ENCODE measurements at places on chromosomes 12 and 14. TPM values are rescaled to one million over a fixed set of nuclear protein-coding genes. Genes with fewer than 3 reads are reported as not detected.

ESRRB gene
- 0.49 TPM for polyA plus RNA-seq

MYH6 gene
- not detected for polyA plus RNA-seq

KRT74 gene
- not detected for polyA plus RNA-seq

SERPINA9 gene
- not detected for polyA plus RNA-seq

SLC25A21 gene
- 2.6 TPM for polyA plus RNA-seq

UNC79 gene
- 0.47 TPM for polyA plus RNA-seq

DPY19L2 gene
- polyA plus RNA-seq: 33.3 TPM

SDR9C7 gene
- polyA plus RNA-seq: 0.18 TPM

GRCh38 chr12:4556735-4557530, 5.1 kb upstream of the DYRK4 start:
- no peak for DNase-seq

DNA sequence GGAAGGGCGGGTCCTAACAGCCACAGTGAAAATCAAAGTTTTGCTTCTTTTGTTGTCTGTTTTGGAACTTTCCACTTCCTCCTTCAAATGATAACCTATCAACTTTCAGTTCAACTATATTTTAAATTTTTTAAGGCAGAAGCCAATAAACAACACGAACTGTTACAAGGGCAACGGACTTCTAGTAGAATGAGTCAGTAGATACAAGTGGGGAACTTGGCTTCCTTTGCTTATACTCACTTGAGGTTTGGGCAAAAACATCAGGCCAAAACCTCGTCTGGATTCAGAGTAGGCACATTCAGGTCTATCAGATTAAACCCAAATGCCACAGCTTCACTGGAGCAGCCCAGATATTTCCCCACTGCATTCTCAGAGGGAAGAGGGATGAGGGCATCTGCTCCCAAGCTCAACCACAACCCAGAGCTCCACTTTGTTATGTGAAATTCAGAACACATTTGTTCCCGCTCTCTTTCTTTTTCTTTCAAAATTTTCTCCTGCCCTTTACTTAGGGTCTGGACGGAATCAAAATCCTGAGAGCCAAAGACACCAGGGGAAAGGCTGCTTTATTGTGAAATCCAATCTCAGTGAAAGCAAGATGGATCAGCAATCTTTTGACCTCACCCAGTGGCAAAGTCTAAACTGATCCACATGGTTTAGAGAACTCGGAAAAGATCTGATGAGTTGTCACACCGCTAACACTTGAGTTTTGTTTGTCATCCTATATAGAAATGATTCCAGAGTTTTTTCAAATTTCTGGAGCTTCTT, 152.5 kb upstream of the BTG1 start:
- no peak for DNase-seq

DNA sequence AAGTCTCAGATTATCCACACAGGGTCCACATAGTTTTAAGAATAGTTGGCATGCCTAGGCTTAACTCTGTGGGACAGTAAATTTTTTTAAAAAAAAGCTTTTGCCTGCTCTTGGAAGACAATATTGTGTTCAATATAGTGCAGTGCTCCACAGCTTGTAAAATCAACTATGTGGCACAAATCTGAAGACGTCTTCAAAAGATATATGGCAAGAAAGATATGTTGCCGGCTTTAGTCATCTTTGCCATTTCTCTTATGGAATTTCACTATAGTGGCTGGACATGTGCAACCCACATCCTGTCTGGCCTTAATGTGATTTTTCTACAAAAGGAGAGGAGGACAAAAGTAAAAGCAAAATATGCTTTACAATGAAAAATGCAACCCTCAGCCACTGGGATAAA, 90.5 kb downstream of the MGST1 start:
- DNase-seq: no peak

DNA sequence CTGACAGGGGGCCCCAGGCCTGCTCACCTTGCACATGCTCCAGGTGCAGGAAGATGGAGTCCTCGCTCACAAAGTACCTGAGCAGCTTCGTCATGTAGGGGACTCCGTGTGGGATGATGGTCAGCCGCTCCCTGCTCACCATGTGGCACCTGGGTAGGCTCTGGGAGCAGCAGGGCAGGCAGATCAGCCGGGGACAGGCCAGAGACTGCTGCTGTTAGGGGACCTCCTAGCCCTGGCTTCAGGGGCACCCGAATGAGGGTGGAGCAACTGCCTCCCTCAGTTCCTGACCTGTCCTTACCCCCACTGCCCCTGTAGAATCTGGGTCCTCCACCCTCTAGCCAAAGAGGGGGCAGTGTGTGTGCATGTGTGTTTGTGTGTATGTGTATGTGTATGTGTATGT, 11.8 kb downstream of the RPS6KL1 start:
- no peak for DNase-seq

- no peak for DNase-seq
Measured at GRCh38 chr14:65731933-65732506, 319.5 kb downstream of the FUT8 start.

GRCh38 chr12:65156366-65156841, 13.0 kb upstream of the LEMD3 start:
- DNase-seq: no peak

GRCh38 chr14:92693998-92694795, 54.2 kb downstream of the LGMN start:
- DNase-seq: no peak

DNA sequence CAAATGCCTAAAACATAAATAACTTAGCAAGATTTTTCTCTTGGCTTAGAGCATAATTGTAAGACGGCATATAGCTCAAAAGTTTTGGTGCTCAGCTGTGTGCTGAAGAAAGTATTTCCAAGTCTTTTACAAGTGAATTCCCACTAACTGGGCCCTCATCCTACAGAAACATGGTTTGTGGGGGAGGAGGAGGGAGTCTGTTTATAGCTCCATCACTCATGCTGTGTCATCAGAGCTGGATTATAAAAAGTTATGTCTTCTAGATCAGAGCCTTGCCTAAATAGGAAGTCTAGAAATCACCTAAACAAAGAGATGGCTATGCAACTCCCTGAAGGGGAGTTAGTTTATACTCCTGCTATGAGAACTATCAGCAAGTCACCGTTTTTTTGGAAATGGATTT, 65.9 kb upstream of the OTOGL start:
- no peak for DNase-seq

DNA sequence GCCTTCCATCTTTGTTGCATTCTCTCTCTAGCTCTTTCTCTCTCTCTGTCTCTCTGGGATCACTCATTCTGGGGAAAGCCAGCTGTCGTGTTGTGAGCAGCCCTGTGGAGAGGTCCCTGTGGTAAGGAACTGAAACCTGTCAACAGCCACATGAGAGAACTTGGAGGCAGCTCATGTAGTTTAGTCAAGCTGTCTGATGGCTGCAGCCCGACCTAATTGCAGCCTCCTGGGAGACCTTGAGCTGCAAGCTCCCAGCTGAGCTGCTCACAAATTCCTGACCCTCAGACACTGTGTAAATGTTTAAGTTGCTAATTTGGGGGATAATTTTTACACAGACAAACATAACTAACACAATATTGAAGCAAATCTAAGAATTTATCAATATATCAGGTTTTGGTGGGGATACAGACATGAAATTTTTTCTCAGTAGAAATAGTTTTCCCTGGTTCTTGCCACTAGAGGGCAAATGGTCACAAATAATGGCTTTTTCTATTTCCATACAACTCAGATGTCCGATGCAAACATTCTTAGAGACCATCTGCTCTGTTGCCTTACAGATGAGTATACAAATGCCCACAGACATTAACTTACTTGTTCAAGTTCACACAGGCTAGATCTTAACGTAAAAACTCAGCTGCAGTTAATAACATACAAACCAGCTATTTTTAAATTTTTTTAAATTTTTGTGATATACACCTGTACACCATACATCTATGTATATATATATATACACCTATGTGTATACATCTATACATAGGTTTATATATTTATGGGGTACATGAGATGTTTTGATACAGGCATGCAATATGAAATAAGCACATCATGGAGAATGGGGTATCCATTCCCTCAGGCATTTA, 15.5 kb upstream of the KRR1 start:
- peak; percentile 60 for DNase-seq

DNA sequence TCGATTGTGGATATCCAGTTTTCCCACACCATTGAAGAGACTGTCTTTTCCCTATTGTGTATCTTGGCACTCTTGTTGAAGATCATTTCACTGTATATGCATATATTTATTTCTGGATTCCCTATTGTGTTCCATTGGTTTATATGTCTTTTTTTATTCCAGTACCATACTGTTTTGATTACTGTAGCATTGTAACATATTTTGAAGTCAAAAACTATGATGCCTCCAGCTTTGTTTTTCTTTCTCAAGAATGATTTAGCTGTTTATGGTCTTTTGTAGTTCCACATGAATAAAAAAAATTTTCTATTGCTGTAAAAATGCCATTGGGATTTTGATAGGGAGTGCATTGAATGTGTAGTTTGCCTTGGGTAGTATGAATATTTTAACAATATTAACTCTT, 128.1 kb upstream of the SLC38A2 start:
- DNase-seq: no peak

DNA sequence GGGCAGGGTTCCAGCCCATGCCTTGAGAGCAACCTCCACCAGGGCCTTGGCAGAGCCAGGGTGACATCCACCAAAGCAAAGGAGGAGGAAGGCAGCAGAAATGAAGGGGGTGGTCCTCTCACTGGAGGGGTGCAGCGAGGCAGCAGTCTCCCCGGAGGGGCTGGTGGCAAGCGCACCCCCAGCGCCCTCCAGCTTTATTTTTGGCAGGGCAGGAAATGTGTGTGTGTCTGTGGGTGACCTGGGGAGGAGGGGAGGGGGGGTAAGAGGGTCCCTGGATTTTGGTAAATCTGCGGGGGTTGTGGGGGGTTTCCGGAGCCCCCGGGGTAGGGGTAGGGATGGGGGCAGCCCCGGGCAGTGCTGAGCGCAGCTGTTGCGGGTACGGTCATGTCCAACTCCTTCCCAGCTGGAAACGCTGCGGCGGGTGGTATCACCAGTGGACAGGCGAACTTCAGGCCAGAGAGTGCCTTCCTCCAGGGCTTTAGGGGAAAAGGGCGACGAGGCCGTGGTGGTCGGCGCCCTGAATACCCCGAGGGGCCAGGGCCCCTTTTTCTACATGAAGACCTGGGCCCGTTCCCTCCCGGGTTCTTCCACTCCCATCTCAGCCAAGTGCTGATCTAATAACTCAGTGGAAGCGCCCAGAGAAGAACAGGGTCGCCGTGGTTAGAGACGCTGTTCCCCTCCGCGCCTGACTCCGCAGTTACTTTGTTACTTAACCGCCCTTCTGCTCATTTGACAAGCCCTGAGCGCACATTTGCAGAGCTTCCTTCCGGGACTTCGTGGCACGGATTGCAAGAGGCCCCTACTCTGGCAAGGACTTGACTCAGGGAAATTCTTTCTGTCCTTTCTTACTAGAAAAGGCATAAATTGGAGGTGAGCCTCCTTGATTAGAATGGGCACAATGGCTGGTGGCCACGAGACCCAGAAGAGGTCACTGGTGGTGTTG, 55.2 kb downstream of the FOS start:
- peak; percentile 65 for DNase-seq

- no peak for DNase-seq
Measured at GRCh38 chr12:112296183-112296582, 86.0 kb downstream of the HECTD4 start.

GRCh38 chr12:69056743-69057515, 124.0 kb upstream of the CPM start:
- no peak for DNase-seq

DNA sequence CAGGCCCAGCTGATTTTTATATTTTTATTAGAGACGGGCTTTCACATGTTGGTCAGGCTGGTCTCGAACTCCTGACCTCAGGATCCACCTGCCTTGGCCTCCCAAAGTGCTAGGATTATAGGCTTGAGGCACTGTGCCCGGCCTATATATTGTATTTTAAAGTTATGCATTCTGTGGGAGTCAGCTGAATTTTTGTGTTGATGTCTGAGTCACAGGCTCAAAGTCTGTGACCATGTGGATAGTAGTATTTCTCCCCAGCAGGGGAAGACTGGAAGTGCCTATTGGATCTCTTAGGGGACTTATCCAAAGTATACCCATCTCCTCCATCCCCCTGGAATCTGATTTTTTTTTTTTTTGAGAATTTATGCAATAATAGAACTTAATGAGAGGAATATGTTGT, 43.8 kb upstream of the ATF1 start:
- DNase-seq: no peak

GRCh38 chr14:104692939-104693315, 3.5 kb downstream of the INF2 start:
- DNase-seq: no peak

- no peak for DNase-seq
Measured at GRCh38 chr14:58282925-58283593, 15.3 kb upstream of the ARID4A start.
